ENCODE measurements at places on chromosomes 2 and 18.

- no peaks in the 10 kb centered on the region for H3K27me3 ChIP-seq
- peaks cover 20% of the 10 kb centered on the region for H3K36me3 ChIP-seq
Observed at GRCh38 chr2:238087211-238087610, 12.9 kb upstream of the ESPNL start.

DNA sequence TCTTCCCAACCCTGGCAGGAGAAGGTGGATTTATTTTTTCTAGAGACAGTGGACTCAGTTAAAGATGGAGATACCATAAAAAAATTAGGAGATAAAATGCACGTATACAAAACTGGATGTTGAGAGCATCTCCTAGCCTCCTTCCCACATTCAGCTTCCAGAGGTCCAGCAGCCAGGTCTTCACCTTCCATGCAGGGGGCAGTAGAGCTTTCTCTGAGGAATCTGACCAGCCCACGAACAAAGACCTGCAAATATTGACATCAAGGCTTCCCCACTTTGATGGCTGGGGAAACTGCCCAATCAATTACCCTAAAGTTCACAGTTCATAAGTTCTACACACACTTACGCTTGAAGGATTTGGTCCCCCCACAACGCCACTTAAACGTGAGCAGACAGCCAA, 24.5 kb downstream of the AQP4 start:
- no peaks in the 10 kb centered on the region for H3K36me3 ChIP-seq
- H3K4me3 ChIP-seq, result no peak overlapping the region
- H3K4me1 ChIP-seq, result no peaks in the 10 kb centered on the region
- no peaks in the 10 kb centered on the region for H3K27me3 ChIP-seq

- DNase-seq, result no peak
- no peak overlapping the region for H3K27ac ChIP-seq
- peaks cover 3% of the 10 kb centered on the region for H3K4me1 ChIP-seq
- H3K27me3 ChIP-seq, result no peaks in the 10 kb centered on the region
Observed at GRCh38 chr2:181957668-181958067, 28.0 kb upstream of the PPP1R1C start.

DNA sequence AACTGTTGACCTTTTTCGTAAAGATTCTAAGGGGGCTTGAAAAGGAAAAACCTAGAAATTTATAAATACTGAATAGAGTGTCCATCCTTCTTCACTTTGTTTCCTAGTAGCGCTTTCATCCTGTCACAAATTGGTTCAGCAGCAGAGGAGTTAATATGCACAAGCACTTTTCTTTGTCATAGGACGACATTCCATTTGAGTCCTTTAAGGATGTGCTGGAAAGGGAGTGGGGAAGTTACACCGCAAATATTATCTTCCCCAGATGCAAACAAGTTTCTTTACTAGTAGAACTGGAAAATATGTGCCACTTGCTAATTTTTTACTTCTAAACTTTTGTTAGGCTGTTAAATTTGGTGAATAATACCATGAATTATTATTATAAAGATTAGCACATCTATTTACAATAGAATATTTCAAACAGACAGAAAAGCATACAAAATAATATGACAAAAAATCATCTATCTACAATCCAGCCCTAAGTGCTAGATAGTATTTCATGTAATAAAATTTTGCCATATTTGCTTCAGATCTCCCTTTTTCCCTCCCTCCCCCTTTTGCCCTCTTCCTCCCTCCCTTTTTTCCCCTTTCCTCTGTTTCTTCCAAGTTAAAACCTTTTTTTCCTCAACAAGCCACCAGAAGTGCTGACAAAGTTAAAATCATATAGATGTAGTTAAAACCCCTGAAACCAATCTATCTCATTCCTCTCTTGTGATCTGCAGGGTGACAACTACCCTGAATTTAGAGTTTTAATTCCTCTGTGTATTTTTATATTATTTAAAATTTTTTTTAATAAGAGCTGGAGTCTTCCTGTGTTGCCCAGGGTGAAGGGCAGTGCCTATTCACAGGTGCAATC, 50.5 kb upstream of the MAP4K3 start:
- peak; percentile 70 for DNase-seq
- no peaks in the 10 kb centered on the region for H3K27me3 ChIP-seq
- peaks cover 4% of the 10 kb centered on the region for H3K4me1 ChIP-seq

- H3K4me3 ChIP-seq, result no peak overlapping the region
- peaks cover 12% of the 10 kb centered on the region for H3K4me1 ChIP-seq
- H3K36me3 ChIP-seq, result no peaks in the 10 kb centered on the region
- no peak for DNase-seq
- H3K27ac ChIP-seq, result no peak overlapping the region
Observed at GRCh38 chr2:72077702-72078169, 69.9 kb downstream of the CYP26B1 start.

GRCh38 chr2:38129481-38129880, 53.5 kb upstream of the CYP1B1 start:
- DNase-seq, result peak; percentile 51
- H3K27ac ChIP-seq, result no peak overlapping the region
- H3K4me3 ChIP-seq, result no peak overlapping the region
- no peaks in the 10 kb centered on the region for H3K27me3 ChIP-seq
- no peaks in the 10 kb centered on the region for H3K4me1 ChIP-seq

DNA sequence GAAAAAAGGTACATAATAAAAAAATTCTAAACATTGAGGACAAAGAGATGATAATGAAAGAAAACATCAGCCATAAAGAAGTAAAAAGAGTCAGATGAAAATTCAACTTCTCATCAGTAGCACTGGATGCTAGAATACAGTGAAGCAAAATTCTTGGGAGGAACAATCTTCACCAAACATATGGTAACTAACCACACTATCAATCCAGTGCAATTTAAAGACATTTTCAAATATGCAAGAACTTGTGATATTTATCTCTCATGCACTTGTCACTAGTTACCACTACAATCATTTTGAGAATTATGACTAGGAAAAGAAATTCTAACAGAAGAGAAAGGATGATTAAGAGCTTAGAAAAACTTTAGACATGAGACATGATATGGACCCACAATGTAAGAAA, 127.4 kb downstream of the RTTN start:
- no peaks in the 10 kb centered on the region for H3K27me3 ChIP-seq
- H3K4me3 ChIP-seq, result no peak overlapping the region
- no peak overlapping the region for H3K27ac ChIP-seq
- no peaks in the 10 kb centered on the region for H3K36me3 ChIP-seq
- no peaks in the 10 kb centered on the region for H3K4me1 ChIP-seq

DNA sequence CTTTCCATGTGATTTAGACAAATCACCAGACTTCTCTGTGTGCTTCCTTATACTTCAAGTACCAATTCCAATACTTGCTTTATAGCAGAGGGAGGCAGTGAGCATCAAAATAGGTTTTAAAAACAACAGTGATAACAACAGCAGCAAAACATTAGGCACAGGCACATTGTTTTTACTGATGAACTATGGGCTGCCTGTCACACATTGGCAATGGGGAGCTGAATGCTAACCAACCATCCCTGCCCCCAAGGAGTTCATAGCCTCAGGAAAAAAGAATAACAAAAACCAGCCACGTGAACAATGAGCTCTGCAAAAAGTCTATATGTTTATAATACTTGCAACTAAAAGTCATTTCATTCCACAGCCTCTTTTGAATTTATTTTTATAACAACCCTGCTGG, 287.9 kb upstream of the TRIB2 start:
- H3K36me3 ChIP-seq, result no peaks in the 10 kb centered on the region
- no peak for DNase-seq
- H3K27me3 ChIP-seq, result no peaks in the 10 kb centered on the region
- H3K4me1 ChIP-seq, result peaks cover 6% of the 10 kb centered on the region

GRCh38 chr2:189465076-189465475, 23.8 kb downstream of the WDR75 start:
- no peak overlapping the region for H3K4me3 ChIP-seq
- no peaks in the 10 kb centered on the region for H3K27me3 ChIP-seq
- H3K4me1 ChIP-seq, result no peaks in the 10 kb centered on the region

DNA sequence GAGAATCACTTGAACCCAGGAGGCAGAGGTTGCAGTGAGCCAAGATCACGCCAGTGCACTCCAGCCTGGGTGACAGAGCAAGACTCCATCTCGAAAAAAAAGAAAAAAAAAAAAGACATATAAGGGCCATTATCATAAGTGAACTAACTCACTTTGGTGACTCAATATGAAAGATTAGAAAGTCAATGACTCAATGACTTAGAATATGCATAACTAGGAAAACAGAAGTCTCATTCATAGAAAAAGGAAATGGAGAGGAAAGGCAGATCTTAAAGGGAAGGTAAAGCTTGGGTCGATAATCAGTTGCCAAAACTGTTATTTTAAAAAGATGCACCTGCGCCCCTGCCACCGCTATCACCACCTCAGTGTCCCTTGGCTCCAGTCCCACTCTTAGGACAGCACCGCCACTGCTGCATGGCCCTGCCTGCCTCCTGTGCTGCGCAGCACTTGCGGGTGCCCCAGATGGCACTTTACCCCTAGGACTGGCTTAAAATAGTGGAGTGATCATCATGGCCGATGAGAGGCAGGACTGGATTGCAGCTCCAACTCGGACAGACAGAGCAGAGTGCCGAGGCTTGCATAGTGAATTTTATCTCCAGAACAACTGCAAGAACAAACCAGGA, 54.7 kb downstream of the INO80D start:
- H3K27ac ChIP-seq, result no peak overlapping the region
- DNase-seq, result peak; percentile 11
- peaks cover 32% of the 10 kb centered on the region for H3K36me3 ChIP-seq
- H3K4me3 ChIP-seq, result no peak overlapping the region

GRCh38 chr2:54924121-54924520, 126.1 kb downstream of the RTN4 start:
- no peak overlapping the region for H3K4me3 ChIP-seq
- no peak for DNase-seq
- no peaks in the 10 kb centered on the region for H3K4me1 ChIP-seq
- H3K36me3 ChIP-seq, result no peaks in the 10 kb centered on the region

DNA sequence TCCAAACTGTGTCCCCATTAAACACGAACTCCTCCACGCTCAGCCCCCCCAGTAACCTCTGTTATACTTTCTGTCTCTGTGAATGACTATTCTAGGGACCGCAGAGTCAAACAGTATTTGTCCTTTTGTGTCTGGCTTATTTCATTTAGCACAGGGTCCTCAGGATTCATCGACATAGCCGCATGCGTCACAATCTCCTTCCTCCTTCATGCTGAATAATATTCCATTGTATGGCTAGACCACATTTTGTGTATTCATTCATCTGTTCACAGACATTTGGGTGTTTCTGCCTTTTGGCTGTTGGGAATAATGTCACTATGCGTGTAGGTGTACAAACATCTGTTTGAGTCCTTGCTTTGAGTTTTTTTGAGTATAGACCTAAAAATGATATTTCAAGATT, 80.9 kb downstream of the SH3RF3 start:
- no peak overlapping the region for H3K4me3 ChIP-seq
- peaks cover 3% of the 10 kb centered on the region for H3K36me3 ChIP-seq
- no peak overlapping the region for H3K27ac ChIP-seq

DNA sequence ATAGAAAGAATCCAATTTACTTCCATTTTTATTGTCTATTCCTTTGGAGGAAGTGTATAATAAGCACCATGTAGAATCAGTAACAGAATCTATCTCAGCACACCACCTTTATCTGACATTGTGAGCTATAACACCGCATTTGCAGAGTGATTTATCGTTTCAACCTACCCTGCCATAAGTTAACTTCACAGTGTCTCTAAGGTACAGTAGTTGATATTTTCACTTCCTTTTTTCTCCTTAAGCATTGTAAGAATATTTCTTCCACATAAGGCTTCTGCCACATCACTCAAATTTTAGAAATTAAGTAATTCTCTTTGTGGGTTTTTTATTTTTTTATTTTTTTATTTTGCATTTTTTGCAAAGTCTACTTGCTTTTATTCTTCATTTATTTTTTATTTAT, 107.1 kb downstream of the TMX3 start:
- H3K4me3 ChIP-seq, result no peak overlapping the region
- no peak for DNase-seq
- H3K27ac ChIP-seq, result no peak overlapping the region
- H3K27me3 ChIP-seq, result no peaks in the 10 kb centered on the region
- no peaks in the 10 kb centered on the region for H3K4me1 ChIP-seq

DNA sequence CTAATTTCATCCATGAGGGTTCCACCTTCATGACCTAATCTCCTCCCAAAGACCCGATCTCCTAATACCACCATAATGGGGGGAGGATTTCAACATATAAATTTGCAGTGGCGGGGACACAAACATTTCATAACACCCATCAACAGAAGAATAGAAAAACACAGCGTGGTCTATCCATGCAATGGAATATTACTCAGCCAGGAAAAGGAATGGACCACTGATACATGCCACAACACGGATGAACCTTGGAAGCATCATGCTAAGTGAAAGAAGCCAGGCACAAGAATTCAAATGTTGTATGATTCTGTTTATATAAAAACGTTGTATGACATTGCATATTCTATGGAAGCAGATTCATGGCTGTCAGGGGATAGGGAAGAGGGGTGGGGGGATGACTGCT, 2.7 kb downstream of the PRLH start:
- no peak overlapping the region for H3K27ac ChIP-seq
- peaks cover 7% of the 10 kb centered on the region for H3K4me1 ChIP-seq
- H3K36me3 ChIP-seq, result no peaks in the 10 kb centered on the region
- no peak overlapping the region for H3K4me3 ChIP-seq
- H3K27me3 ChIP-seq, result peaks cover 12% of the 10 kb centered on the region
